ENCODE measurements at places on chromosomes 16 and 17.

DNA sequence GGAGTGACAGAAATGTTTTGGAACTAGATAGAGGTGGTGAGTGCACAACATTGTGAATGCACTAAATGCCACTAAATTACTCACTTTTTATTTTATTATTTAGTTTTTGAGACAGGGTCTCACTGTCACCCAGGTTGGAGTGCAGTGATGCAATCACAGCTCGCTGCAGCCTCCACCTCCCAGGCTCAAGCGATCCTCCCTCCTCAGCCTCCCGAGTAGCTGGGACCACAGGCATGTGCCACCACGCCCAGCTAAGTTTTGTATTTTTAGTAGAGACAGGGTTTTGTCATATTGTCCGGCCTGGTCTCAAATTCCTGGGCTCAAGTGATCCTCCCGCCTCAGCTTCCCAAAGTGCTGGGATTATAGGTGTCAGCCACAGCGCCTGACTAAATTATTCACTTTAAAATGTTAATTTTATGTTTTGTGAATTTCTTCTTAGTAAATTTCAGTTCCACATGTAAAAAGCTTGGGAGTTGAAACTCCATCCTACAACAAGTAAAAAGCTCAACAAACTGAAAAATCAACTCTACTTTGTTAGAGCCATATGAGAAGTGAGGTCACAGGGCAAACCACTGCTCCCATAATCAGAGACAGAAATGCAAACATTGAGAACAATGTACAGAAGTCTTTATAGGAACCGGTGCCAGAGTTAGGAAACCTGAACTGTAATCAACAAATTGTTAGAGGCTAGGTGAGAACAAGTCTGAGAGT, 13.8 kb upstream of the SLC5A10 start:
- no peak for DNase-seq

DNA sequence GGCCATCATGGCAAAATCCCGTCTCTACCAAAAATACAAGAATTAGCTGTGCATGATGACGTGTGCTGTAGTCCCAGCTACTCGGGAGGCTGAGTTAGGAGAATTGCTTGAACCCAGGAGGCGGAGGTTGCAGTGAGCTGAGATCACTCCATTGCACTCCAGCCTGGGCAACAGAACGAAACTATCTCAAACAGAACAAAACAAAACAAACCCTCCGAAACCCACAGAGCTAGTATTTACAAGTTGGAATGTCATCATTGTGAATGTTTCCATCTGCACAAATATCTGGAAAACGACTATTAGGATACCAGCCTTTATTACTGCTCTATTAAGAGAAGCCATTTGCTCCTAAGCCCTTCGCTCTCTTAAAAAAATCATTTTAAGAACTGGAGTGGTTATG, 26.0 kb downstream of the SMARCE1 start:
- no peak for DNase-seq

DNA sequence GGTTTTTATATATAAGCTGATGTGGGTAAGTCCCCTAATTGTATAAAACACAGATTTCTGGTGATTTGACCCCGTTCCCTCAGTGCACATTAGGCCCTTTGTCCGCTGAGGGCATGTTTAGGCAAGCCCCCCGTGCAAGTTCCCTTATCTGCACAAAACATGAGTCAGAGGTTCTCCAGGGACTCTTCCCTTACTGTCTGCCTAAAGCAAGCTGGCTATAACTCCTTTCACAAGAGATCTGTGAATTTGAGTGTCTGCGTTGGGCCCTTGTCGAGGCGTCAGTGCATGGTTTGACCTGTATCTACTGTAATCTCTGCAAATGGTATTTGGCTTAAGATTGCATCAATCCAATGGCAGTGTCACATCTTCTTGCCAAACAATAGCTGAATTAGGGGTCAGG, 712.8 kb downstream of the CDH8 start:
- DNase-seq = no peak

DNA sequence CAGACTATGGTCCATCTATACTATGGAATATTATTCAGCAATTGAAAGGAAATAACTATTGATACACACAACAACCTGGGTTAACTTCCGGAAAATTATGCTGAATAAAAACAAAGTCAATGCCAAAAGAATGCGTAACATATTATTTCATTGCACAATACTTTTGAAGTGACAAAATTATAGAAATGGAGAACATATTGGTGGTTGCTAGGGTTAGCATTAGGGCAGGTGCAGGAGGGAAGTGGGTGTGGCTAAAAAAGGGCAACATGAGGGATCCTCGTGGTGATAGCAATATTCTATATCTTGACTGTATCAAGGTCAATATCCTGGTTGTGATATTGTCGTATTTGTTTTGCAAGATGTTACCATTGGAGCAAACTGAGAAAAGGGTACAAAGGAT, 34.9 kb downstream of the PIK3R5 start:
- DNase-seq = no peak

GRCh38 chr16:71788578-71788977, 20.1 kb downstream of the AP1G1 start:
- DNase-seq = no peak

- no peak for DNase-seq
Observed at GRCh38 chr16:48912360-48912759, 302.4 kb upstream of the N4BP1 start.

DNA sequence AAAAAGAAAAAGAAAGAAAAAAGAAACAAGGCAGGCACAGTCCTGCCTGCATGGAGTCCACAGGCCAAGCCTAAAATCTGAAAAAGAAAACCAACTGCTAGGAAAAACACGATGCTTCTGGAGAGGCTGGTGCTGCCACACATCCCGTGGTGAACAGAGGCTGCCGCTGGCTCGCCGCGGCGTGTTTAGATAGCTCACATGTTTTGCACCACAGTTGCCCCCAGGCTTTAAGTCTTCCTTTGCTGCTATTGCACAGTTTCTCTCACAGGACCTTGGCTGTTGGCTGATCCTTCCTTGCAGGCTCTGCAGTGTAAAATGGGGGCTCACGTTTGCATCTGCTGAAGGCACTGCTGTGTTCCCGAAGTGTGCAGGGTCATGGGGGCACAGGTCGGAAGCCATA, 8.6 kb downstream of the SLC6A4 start:
- DNase-seq = no peak

GRCh38 chr16:75558846-75559401, 2.9 kb upstream of the TMEM231 start:
- DNase-seq = no peak

GRCh38 chr16:8963010-8963820, 491 bp downstream of the USP7 start:
- DNase-seq = no peak

GRCh38 chr17:38604479-38605403, 1.0 kb downstream of the SRCIN1 start:
- DNase-seq = no peak

All from mesothelial cell of epicardium (in vitro differentiated cells).